ENCODE measurements at places on chromosomes 4 and X.

GRCh38 chr4:153520801-153521329 lies 54.7 kb downstream of the TMEM131L start:
- peak; percentile 54 for DNase-seq

DNA sequence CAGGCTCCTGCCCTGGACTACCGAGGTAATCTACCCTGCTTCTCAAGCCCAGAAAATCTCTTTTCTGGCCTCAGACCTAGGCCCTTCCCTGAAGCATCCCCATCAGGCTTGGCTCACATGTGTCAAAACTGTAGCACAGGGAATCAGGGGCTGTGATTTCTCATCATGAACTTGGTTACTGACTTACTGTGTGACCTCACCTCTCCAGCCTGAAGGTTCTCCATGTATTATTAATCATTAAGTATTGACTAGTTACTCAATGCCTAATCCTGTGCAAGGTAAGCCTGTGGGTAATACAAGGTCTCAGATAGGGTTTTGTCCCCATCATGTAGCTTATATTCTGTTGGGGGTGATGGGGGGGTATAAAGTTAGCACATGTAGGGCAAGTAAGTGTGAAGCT lies 6.8 kb downstream of the SRPX2 start:
- no peak for DNase-seq

DNA sequence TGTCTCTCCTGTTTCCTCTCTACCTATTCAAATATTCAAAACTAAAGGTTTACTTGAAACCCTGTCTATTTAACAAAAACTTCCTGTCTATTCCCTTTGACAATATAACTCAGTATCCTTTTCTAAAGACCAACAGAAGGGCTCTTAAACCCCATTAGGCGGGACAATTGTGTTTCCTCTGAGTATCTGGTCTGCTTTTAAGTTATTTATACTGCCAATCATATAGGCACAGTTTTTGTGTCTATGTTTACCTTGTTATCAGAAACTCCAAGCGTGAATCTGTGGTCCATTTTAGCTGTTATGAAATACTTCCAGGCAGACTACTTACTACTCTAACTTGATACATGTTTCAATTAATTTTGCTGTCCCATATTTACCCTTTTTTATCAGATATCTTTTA lies 350.0 kb upstream of the CTSO start:
- DNase-seq: no peak

GRCh38 chr4:89300060-89300459 lies 7.5 kb downstream of the GPRIN3 start:
- no peak for DNase-seq

DNA sequence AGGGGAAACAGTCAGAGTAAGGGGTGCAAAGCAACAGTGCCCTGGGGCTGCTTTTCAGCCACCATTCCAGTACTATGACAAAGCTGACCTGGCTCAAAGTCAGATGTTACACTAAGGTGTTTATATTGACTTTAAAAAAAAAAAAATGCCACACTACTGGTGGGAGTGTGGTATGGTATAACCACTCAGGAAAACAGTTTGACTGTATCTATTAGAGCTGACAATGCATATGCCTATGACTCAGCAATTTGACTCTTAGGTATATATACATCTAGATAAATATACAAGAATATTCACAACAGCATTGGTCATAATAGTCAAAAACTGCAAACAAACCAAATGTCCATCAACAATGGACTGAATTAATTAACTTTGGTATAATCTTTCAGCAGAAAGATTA lies 15.0 kb downstream of the ASB9 start:
- no peak for DNase-seq

DNA sequence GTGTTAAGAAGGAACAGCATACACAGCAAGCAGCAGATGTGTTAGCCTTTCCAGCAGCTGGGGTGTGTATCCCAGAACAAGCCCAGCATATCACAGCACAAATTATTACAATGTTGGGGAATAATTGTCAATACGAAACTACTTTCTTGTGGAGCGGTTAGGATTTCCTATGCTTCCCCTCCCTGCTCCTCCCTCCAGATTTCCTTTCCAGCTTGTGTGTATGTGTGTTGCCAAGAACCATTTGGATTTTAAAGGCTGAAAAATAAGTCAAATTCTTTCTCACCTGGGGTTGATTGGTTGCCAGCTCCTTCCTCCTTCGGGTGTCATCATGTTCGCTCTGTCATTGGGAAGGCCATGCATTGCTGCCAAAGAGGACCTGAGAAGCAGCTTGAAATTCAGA lies 178.2 kb upstream of the FRMPD4 start:
- no peak for DNase-seq

DNA sequence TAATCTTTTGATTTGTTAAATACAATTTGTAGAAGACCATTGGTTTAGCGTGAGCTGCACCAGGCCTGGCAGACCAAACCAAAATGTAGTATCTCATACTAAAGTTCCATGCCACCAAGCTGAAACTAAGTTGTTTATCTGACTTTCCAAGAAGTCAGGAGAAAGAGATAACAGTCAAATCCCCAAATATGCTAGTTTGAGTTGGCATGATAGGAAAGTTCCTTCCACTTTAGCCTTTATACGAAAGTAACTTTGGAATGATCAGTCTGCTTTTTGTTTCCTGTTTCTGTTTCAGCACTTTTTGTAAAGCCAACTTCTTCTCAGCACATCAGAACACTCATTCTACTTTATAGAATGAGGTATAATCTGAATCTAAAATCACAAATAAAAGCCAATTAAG lies 449.2 kb downstream of the GRXCR1 start:
- DNase-seq: no peak

DNA sequence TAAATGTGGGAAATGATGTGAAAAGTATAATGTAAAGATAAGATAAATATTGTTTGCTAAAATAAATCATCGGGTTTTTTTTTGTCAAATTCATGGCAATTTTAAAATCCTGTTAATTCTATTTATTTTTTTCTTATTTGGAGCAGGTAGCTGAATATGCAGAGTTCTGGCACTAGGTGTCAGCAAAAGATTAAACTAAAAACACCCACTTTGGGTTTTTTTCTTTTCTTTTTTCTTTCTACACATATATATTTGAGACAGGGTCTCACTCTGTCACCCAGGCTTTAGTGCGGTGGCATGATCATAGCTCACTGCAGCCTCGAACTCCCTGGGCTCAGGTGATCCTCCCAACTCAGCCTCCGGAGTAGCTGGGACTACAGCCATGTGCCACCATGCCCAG lies 6.9 kb upstream of the RAP2C start:
- DNase-seq: no peak

- no peak for DNase-seq
Observed at GRCh38 chr4:56139241-56139827, 190.6 kb downstream of the CEP135 start.

- no peak for DNase-seq
Observed at GRCh38 chrX:154471839-154472684, 7.0 kb downstream of the LAGE3 start.

DNA sequence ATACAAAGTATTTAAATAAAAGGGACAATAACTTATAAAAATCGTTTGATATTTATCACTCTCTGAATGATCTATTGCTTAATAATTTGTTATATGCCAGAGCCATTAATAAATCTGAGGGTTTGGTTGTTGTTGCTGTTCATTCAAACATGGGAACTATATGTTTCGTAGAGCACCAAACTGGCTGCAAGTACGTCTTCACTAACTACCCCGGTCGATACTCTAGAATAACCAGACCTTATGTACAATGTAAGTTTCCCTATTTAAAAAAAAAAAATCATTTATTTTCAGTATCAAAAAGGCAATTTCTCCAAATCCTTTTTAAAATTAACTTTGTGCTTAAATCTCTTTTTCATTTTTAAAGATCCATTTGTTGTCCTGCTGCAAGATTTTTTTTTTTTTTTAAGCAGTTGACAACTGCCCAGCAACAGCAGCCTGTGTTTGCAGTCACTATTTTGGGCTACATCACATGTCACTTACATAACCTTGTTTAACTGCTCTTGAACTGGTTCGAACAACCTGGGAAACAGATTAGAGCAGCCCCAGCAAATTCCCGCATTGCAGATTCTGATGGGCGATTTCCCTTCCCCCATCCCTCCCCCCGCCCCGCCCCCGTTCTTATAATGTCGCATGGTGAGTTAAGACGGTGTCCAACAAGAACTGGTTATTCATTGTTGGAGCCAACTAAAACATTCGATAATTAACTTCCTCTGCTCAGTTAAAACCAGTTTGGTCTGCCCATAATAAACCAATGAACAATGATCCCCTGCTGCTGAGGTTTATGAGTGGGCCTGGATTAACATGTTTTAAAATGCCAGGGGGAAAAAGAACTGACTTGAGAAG lies 238.9 kb downstream of the NR3C2 start:
- no peak for DNase-seq

- no peak for DNase-seq
Observed at GRCh38 chr4:156313497-156313896, 359.8 kb upstream of the CTSO start.

- DNase-seq: no peak
Observed at GRCh38 chrX:41499984-41500383, 52.8 kb downstream of the NYX start.

DNA sequence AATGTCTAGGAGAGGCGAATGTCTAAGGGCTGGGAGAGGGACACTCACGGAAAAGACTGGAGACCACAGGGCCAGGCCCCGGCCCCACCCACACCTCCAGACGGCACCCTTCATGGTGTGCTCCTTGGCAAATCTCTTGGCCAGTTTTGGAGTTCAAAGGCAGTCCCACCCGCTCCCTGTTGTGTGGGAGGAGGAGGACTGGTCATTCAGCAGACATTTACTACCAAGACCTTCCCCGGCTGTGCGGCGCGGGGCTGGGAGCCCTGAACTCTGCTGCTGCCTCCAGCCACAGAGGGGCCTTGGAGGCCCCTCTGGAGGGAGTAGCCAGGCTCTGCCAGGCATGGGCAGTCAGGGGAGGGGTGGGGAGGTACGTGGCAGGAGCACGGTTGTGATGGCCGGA lies 8.7 kb upstream of the TBC1D14 start:
- no peak for DNase-seq

DNA sequence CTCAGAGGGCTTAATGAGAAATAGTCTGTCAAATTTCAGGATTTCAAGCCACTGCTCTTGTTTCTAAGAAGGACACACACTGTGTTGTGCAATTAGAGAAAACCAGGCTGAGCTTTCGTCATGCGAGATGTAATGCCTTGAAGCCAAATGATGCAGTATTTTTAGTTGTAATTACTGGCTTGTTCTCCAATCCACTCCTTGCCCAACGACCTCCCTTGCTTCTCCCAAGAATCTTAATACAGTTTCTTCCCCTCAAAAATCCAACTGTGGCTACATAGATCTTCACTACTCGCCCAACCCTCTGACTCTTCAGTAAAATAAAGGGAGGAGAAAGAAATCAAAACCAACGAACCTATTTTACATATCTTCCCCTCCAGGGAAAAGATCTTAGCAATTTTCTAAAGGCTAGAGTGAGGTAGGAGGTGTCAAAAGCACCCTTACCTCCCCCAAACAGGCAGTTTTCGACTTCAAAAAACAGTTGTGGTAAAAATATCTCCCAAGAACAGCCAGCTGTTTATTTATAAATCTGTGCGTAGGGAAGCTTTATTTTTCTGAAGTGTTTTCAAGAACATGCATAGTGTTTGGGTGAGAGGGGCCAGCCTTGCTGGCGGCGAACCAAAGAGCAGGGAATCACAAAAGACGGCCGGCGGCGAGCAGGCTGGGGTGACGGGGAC lies 68.7 kb downstream of the MGST2 start:
- DNase-seq: peak; percentile 93

DNA sequence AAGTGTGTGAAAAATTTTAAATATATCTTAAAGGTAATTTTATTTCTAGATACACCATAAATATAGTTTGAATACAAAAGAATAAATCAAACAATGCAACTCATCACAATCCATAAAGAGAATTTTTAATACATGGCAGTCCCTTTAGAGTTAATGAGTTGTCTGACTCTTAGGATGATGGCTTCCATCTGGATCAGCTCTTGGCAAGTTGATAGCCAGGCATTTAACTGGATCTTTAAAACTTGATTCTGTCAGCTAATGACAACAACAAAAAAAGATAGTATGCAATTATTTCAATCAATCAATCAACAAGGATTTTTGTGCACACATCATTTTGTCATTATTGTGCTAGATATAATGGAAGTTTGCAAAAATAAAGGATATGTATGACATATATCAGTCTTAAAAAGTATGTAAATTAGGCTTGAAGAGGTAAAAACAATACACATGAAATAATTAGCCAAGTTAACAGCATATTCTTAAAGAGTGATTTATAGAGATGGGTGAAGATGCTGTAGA lies 174.9 kb upstream of the PCDH18 start:
- DNase-seq: no peak

DNA sequence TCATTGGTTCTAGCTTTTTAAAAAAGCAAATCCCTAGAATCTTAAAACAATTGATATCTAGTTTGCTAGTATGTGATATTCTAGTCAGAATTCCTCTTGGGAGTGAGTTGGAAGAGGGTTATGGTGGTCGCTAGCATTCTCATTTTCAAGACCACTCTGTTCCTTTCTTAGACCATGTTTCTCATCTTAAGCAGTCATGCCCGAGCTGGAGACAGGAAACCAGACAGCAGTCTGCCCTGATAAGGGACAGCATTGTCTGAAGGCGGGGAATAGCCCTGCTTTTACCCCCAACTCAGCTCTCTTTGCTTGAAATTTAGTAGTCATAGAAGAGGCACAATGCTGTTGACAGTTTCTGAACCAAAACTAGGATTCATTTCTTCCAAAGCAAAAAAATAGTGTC lies 5.2 kb downstream of the KLF3 start:
- no peak for DNase-seq

- DNase-seq: no peak
Observed at GRCh38 chrX:34426334-34426733, 230.8 kb downstream of the TMEM47 start.

DNA sequence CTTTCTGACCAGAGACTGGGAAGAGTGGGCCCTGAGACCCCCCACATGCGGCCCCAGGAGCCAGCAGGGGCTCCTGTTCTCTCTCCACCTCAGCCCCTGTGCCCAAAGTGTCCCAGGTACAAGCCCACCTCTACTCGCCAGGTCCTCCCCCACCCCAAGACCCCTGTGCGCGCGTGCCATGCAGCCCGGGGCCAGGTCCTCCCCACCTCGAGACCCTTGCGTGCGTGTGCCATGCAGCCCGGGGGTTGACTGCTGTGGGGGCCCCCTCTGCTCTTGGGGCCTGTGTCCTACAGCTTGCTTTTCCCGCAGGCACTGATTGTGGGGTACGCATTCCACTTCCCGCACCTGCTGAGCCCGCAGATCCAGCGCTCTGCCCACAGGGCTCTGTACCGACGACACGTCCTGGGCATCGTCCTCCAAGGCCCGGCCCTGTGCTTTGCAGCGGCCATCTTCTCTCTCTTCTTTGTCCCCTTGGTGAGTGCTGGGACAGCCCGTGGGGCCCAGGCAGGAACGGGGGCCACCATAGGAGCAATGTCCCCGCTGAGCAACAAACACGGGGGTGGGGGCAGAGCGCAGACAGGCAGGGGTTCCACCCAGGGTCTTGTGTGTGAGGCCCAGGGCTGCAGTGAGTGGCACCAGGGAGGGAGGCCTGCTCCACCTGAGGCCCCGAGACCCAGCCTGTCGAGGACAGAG lies 20.3 kb downstream of the DGKQ start:
- no peak for DNase-seq

GRCh38 chrX:39398215-39398962 lies 597.1 kb downstream of the MID1IP1 start:
- DNase-seq: no peak
